ENCODE measurements at places on chromosomes 5 and 9. TPM values are rescaled to one million over a fixed set of nuclear protein-coding genes. Genes with fewer than 3 reads are reported as not detected.

GRCh38 chr9:94083384-94083783 lies 880 bp upstream of the PTPDC1 start:
- no peak for DNase-seq

GRCh38 chr9:96777426-96777864 lies 442 bp downstream of the ZNF510 start:
- no peak for DNase-seq

- DNase-seq, result no peak
Measured at GRCh38 chr5:117748336-117748735, 1173.7 kb upstream of the SEMA6A start.

GRCh38 chr9:31996331-31996730 lies 388.1 kb upstream of the ACO1 start:
- no peak for DNase-seq

GRCh38 chr9:128246471-128246870 lies 29.3 kb downstream of the GOLGA2 start:
- DNase-seq, result no peak

- no peak for DNase-seq
Measured at GRCh38 chr9:35446012-35446411, 43.9 kb upstream of the RUSC2 start.

GRCh38 chr5:94847726-94848125 lies 229.3 kb downstream of the SLF1 start:
- DNase-seq, result no peak

- peak; percentile 90 for DNase-seq
Measured at GRCh38 chr5:177309351-177310191, 2.1 kb downstream of the MXD3 start.

GRCh38 chr9:136847826-136848392 lies 1.3 kb upstream of the PHPT1 start:
- DNase-seq, result peak; percentile 86

- DNase-seq, result no peak
Measured at GRCh38 chr9:127139775-127140174, 17.3 kb upstream of the ANGPTL2 start.

- no peak for DNase-seq
Measured at GRCh38 chr5:61697809-61698558, 365.9 kb downstream of the ZSWIM6 start.

DNA sequence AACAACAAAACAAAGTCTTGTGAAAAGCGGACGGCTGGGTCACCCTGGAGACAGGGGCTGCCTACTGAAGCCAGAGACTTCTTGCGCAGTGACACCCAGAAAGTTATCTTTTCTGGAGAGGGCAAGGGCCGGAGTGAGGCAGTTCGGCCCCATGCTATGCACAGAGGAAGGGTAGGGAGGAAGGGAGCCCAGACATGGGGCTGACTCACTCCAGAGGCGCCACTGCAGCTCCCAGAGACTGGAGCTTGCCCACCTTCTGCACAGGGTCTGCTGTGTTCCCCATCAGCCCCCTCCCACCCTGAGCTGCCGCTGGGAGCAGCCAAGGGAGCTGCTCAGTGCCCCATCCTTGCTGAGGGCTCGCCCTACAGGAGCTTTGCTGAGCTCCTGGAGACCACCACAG lies 13.3 kb downstream of the SLC6A3 start:
- DNase-seq, result no peak

DNA sequence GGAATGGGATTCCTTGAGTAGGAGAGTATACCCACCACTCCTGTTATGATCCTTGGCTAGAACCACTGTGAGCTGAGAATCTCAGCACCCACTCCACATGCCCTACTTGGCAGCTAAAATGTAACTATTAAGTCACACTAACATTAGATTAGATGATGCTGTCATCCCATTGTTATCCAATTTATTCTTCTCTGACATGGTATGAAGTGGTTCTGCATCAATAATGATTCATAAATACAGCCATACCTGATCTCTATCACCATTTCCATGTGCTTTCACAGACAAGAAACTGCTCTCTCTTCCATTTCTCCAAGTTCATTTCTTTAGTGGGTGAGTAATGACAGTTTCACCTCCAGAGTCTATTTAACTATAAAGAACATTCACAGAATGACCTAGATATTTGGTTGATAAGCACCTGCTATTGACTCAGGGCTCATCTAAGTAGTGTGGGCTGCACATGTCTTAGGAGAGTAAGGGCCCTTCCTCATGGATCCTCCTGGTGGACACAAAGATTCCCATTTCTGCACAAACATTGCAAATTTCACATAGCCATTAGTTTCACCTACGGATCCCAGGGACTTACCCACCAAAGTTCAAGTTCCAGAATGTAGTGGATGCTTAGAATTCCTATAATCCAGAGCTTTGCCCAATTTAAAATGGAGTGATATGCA lies 187.9 kb downstream of the EBF1 start:
- DNase-seq, result no peak

ARHGEF28 gene
- total RNA-seq, result 92.0 TPM

BAAT gene
- total RNA-seq, result 18.6 TPM

PIP5K1B gene
- 8.6 TPM for total RNA-seq

PCDHB15 gene
- 1.1 TPM for total RNA-seq

TAF1L gene
- not detected for total RNA-seq

DNAJC21 gene
- total RNA-seq, result 56.2 TPM

CDC25C gene
- total RNA-seq, result 14.9 TPM

Measured in Calu3 (cell line).